Left colon (tissue), 2 donors: ENCODE measurements at places on chromosomes 2 and 18. TPM values are rescaled to one million over a fixed set of nuclear protein-coding genes. Genes with fewer than 3 reads are reported as not detected.

GRCh38 chr2:69683170-69683971, 39.8 kb upstream of the AAK1 start:
- DNase-seq = no peak

DNA sequence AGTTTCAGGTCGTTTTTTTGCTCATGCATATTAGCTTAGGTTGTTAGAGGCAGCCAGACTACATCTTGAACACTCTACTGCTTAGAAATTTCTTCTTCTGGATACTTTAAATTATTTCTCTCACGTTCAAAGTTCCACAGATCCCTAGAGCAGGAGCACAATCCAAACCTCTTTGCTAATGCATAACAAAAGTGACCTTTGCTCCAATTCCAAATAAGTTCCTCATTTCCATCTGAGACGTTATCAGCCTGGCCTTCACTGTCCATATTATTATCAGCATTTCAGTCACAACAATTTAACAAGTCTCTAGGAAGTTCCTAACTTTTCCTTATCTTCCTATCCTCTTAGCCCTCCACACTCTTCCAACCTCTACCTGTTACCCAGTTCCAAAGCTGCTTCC, 50.4 kb upstream of the ERMN start:
- DNase-seq = no peak

- DNase-seq = no peak
These were observed 536.4 kb upstream of the PIK3C3 start for GRCh38 chr18:41418598-41418997.

The MAP2 gene
- 2.1 TPM for total RNA-seq
